ENCODE measurements at places on chromosomes 4 and X.

- no peak for DNase-seq
Measured at GRCh38 chrX:154348114-154348531, 26.3 kb downstream of the FLNA start.

GRCh38 chrX:153499341-153499740 is 4.6 kb downstream of the BGN start:
- no peak for DNase-seq

- DNase-seq, result no peak
Measured at GRCh38 chr4:129231945-129232588, 136.1 kb downstream of the C4orf33 start.

GRCh38 chr4:8019396-8020365 is 80.0 kb upstream of the AFAP1 start:
- DNase-seq, result no peak

DNA sequence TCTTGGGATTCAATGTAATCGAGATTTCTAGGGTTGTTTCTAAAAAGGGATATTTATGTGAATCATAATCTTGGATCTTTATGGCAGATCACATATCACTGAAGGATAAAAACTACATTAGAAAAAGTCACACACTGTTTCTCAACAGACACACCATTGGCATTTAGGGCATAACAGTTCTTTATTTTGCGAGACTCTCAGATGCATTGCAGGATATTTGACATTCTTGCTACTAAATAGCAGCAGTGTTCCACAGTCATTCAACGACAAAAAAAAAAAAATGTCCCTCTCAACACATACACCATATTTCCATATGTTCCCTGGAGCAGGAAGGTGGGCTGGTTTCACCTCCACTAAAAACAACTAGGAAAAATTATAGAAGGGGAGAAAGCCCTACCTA is 243.4 kb upstream of the PCDH18 start:
- no peak for DNase-seq

DNA sequence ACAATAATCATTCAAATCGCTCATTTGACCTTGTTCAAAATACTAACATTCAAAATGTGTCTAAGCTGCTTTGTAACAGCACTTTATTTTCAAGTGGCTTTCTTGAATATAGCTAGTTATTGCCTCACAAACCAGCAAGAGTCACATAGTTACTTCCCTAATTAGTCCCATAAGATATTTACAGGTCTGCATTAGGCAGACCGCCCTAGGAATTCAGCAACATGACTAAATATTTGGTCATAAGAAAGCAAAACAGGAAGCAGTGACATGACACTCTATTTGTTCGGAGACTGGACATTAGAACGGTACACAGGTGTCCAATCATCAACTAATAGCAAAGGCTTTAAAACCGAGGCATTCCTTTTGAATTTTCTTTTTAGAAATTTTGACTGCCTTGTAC is 262.0 kb downstream of the COL25A1 start:
- no peak for DNase-seq

GRCh38 chrX:72478351-72478750 is 94.3 kb downstream of the HDAC8 start:
- DNase-seq, result no peak

DNA sequence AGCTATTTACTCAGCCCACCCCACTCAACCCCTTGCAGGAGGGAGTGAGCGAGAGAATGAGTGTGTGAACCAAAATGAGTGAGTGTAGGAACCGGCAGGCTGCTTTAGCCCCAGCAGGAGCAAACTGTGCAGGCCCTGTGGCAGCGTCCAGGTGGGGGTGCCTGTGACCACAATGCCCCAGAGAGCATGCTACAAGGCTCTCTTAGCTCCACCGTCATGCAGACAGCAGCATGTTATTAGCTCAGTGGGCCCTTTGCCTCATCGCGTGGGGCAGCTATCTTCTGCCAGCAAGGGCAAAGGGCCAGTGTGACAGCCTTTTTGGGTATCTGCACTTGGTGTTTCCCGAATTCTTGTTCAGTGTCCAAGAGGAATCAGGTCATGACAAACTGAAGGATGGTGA is 271.3 kb downstream of the GPM6A start:
- DNase-seq, result no peak

DNA sequence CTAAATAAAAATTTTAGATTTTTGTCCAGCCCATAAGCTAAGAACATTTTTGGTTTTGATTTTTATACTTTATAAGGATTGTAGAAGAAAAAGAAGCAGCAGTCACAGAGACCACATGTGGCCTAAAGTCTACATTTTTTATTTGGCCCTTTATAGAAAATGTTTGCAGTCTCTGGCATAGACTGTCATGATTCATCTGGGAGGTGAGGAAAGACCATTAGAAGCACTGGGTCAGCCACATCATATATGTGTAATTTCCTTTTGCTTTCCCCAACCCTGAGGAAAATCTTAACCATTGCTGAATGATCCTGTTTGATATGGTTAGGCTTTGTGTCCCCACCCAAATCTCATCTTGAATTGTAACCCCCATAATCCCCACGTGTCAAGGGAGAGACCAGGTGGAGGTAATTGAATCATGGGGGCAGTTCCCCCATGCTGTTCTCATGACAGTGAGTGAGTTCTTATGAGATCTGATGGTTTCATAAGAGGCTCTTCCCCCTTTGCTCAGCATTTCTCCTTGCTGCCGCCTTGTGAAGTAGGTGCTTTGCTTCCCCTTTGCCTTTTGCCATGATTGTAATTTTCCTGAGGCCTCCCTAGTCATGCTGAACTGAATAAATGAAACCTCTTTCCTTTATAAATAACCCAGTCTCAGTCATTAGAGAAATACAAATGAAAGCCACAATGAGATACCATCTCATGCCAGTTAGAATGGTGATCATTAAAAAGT is 12.1 kb upstream of the COPS4 start:
- DNase-seq, result no peak

DNA sequence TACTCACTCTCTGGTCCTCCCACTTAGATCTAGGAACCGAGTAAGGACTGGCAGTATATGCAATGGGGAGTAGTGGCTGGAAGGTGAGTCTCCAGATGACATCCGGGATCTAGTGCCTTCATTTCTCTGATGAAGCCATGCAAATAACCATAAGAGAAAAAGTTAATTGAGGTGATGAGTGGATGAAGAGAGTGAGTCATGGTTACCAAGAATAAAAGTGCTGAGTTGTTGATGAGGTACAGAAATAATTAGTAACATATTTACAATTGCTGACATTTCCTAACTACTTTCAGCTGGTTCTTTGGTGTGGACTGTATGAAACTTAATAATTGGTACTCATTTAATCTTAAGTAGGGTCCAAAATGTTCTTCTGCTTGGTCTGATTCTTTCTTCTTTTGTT is 146.7 kb upstream of the PITX2 start:
- DNase-seq, result no peak

DNA sequence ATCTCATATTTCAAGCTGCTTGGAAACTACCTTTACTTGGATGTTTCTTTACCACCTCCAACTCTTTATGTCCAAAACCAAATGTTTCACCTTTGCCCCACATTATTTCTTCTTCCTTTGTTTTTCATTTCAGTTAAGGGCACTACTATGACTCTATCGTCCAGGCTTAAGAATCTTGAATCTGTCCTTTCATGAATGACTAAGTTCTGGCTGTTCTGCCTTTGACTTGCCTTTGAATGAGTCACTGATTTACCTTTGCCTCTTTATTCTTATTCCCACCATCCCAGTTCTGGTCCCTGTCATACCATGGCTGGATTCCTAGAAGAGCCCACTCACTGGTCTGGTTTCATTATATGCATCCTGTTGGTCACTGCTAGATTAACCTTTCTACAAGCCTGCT is 30.6 kb upstream of the PLAC1 start:
- no peak for DNase-seq

GRCh38 chr4:106766519-106766918 is 269.6 kb downstream of the DKK2 start:
- DNase-seq, result no peak

GRCh38 chrX:69307756-69308155 is 142.5 kb upstream of the PJA1 start:
- DNase-seq, result no peak

GRCh38 chr4:8920969-8921368 is 49.3 kb upstream of the HMX1 start:
- DNase-seq, result no peak

DNA sequence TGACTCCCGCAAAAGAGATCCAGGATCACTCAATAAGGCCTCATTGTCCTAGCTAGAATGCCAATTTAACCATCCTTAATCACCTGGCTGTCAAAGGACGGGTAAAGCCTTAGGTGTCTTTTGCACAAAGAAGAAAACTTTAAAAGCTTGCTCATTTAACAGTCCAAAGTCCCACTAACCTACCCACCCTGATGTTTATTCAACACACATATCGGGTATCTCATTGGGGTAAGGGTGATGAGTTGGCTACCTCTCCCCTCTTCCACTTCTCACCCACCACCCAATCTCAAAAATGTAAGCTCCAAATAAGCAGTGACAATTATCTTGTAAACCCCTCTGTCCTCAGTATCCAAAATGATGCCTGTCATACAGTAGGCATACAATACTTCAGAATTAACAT is 988 bp upstream of the SRD5A3 start:
- DNase-seq, result no peak

DNA sequence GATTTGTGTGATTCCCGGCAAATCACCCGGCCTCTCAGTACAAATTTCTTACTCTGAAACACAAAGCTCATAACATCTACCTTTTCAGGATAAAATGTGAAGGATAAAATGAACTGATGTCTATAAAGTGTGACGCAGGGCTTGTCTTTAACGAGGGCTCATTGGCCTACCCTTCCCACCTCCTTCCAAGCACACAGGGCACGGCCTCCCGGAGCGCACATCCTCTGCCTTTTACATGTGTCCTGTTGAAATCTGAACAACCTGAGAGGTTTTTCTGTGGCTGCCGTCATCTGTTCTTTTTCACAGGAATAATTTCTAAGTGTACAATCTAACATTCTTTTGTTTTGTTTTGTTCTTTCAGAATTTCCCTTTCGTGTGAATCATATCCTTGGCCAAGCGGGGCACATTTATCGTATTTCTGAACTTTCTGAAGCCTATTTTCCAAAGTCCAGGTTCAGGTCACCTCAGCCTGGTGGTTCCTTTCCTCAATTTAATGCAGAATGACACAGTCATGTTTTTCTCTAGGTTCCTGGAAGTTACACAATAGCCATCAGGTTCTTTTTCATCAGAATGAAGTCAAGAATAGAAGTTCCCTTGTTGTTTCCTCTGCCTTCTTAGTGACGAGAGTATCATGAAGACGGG is 53.1 kb upstream of the SPRY1 start:
- DNase-seq, result no peak

DNA sequence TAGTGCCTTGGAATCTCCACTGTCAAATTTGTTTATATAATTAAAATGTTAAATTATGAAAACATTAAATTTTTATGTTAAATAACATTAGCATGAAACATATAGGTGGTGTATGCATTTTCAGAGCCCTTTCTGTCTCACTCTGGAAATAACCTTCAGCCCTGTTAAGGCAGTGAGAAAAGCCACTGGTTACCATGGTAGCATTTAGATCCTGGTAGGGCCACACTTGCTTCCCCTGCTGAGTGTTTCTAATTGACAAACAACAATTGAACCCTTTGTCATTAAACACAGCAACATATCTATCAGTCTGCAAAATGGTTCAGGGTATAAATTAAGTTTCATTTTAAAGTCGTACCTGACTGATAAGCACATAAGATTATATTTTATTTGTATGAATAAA is 63.5 kb downstream of the PDK3 start:
- DNase-seq, result no peak

- DNase-seq, result no peak
Measured at GRCh38 chr4:113673450-113673849, 88.1 kb downstream of the CAMK2D start.

- DNase-seq, result no peak
Measured at GRCh38 chr4:165537028-165537648, 158.3 kb downstream of the CPE start.

GRCh38 chr4:3406021-3406420 is 35.7 kb upstream of the HGFAC start:
- no peak for DNase-seq

- no peak for DNase-seq
Measured at GRCh38 chrX:24146283-24146949, 3.1 kb upstream of the ZFX start.

DNA sequence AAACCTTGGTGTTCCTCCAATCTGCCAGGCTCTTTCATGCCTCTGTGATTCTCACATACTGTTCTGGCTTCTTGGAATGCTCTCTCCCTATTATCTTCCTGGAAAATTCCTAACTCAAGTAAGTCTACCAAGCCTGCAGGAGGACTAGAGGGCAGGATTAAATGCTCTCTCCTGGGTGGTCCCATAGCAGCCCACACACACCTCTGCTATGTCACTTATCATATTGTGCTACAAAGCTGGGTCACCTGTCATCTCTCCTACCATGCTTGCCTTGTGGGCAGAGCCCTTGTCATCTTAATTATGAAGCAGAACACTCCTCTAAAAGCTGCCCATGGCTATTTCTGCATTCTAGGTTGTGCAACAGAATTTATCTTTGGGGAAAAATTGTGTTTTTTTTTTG is 344.5 kb upstream of the NOCT start:
- DNase-seq, result no peak

DNA sequence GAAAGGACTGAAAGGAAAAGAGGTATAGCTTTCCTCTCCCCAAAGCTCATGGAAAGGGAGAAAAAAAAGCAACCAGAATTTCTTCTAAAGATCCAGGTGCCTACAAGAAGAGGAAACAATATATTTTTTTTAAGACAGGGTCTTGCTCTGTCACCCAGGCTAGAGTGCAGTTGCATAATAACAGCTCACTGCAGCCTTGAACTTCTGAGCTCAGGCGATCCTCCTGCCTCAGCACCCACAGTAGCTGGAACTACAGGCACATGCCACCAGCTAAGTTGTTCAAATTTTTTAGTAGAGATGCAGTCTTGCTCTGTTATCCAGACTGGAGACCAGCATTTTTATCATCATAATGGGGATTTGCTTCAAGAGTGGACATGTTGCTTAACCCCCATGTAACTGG is 30.5 kb upstream of the BBS12 start:
- DNase-seq, result no peak

GRCh38 chrX:53678667-53679066 is 7.9 kb downstream of the HUWE1 start:
- no peak for DNase-seq

- no peak for DNase-seq
Measured at GRCh38 chr4:72505314-72505744, 63.7 kb downstream of the ADAMTS3 start.

- DNase-seq, result no peak
Measured at GRCh38 chr4:54986095-54986846, 139.1 kb downstream of the KDR start.

DNA sequence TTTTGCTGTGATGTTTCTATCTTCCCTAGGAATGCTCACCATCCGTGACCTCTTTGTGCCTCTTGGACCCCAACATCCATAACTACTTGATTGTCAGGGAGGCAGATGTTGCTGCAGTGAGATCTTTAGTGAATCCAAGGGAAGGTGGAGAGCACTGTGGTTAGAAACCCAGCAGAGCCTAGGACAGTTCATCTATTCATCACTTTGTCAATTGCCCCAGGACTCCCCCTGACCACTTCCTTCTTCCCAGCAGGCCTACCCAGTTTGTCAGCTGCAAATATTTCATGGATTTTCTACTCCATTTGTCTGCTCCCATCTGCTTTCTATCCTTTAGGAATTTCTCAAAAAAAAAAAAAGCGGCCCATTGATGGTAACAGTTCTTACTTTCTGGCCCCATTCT is 942.8 kb downstream of the PCDH7 start:
- DNase-seq, result no peak

GRCh38 chr4:26420913-26421312 is 69.4 kb downstream of the CCKAR start:
- DNase-seq, result no peak

Data from stimulated activated CD4-positive, alpha-beta T cell treated with anti-CD3 and anti-CD28 coated beads, Interleukin-1b, Interleukin-23, amount 100 ng/mL, for 1 hour (primary cell).